RPMI8226 (cell line): ENCODE measurements at places on chromosomes 13 and 19.

DNA sequence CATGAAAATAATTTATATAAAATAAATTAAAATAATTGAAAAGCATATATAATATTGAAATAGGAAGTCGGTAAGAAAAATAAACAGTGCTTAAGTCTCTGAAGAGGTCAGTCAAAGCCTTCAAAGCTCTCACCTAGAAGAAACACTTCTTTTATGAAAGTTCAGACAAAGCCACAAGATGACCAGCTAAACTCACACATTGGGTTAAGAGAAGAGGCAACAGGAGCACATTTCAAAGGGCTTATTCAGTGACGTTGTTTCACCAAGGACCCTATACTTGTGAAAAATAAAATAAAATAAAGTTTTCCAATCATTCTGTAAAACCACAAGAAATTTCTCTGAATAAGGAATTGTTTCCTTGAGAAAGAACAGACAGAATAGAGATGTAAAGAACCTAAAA is 2.5 kb upstream of the ITM2B start:
- DNase-seq = no peak

- no peak for DNase-seq
Observed at GRCh38 chr13:42892760-42893159, 99.3 kb downstream of the EPSTI1 start.

DNA sequence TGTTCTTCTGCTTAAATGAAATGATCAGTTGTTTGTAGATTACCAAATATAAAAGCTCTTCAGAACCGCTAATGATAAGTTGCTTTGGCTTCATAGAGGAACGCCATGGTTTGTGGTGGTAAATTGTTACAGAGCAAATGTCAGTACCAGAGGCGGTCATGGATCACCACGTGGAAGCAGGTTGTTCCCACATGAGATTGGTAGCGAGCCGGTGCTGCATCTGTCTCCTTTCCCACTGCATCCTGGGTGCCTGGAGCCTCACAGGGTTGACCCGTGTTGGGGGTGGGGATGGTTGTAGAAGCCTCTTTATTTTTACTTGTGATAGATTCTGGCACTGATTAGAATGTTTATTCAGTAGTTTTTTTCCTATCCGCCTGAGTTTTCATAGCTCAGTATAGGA is 14.7 kb downstream of the GARRE1 start:
- no peak for DNase-seq

DNA sequence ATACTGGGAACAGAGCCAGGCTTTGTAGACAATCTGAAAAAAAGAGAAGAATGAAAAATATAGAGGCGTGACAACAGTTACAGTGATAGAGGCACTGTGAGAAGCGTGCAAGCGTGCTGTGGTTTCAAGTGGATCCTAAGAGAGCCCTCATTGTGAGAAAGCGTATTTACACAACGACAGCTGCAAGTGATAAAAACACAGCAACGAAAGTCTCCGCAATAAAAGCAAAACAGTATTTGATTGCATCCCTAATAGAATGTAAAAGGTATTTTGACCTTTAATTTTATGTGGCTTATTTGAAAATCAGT is 642.7 kb upstream of the ARGLU1 start:
- DNase-seq = no peak

DNA sequence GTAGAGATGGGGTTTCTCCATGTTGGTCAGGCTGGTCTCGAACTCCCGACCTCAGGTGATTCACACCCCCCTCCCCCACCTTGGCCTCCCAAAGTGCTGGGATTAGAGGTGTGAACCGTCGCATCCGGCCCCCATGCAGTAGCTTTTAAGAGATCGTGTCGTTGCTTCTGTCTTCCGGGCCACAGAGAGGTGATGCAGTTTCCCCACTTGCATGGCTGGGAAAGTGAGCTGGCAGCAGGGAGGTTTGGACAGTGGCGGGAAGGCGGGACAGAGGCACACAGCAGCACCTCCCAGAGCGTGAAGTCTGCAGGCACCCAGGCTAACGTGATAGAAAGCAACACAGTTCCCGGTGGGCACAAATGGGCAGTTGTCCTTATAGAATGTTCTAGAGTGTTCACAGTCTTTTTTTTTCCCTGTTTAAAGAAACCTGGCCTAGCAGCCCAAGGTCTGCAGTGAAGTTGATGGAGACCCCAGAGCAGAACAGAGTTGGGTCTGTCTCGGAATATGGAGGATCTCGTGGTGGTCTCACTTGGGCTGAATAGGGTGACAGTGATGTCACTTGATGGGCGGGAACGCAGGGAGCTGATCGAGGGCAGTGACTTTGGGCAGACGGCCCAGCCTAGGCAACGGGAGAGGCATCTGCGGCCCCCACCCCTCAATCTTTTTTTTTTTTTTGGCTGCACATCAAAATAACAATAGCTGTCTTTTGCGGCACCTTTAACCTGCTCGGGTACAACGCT is 4.9 kb downstream of the UHRF1 start:
- DNase-seq = no peak

DNA sequence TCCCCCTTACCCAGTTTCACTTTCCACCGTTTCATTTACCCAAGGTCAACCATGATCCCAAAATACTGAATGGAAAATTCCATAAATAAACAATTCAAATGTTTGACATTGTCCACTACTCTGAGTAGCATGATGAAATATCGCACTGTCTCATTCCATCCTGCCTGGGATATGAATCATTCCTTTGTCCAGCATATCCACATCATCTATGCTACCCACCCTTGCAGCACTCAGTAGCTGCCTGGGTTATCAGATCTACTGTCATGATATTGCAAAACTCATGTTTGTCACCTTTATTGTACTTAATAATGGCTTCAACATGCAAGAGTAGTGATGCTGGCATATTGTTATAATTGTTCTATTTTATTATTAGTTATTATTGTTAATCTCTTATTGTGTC is 263.9 kb upstream of the NBEA start:
- DNase-seq = no peak

GRCh38 chr13:33445476-33445875 is 159.9 kb upstream of the STARD13 start:
- DNase-seq = no peak

DNA sequence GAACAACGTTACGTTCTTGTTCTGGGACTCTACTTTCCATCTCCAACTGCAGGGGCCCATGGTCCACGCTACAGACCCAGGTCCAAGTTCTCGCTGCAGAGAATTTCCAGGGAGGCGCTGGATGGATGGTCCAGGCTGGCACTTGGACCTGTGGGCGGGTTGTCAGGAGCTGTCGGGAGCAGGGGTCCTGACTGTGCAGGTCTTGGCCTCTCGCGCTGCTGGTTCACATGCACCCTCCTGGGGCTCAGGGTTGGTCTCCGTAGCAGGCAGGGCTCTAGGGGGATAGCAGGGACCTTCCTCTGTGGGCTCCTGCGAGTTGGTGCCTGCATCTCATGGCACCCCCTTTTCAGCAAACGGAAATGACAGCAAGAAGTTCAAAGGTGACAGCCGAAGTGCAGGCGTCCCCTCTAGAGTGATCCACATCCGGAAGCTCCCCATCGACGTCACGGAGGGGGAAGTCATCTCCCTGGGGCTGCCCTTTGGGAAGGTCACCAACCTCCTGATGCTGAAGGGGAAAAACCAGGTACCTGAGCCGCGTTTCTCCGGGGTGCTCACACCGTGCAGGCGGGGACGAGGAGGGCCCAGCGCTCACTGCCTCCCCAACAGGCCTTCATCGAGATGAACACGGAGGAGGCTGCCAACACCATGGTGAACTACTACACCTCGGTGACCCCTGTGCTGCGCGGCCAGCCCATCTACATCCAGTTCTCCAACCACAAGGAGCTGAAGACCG is 6.6 kb downstream of the PTBP1 start:
- no peak for DNase-seq
